ENCODE measurements at places on chromosomes 1 and 21.
A peak's percentile ranks its signal among the peaks of the same experiment; 100 is the strongest.

DNA sequence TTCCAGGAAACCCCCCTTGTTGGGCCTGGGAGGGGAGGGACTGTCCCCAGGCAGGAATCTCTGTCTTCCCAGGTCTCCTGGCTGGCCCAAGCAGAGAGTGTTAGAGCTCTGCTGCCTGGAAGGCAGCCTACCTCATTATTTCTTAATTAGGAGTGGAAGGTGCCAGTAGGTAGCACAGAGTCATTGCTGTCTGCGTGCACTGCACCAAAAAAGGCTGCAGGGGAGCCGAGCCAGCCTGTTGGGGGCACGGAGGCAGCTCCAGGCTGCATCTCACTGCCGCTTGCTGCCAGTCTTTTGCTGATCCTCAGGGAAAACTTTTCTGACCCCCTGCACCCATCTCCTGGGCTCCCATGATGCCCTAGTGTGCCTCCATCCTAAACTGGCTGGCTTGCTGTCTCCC is 58.1 kb downstream of the LRRN2 start:
- H3K4me3 ChIP-seq: no peak overlapping the region
- peaks cover 25% of the 10 kb centered on the region for H3K27me3 ChIP-seq
- H3K27ac ChIP-seq: no peak overlapping the region

- DNase-seq: no peak
- peaks cover 52% of the 10 kb centered on the region for H3K36me3 ChIP-seq
- no peak overlapping the region for H3K27ac ChIP-seq
- H3K4me3 ChIP-seq: no peak overlapping the region
These were observed 7.9 kb downstream of the ACAP3 start for GRCh38 chr1:1299686-1300351.

DNA sequence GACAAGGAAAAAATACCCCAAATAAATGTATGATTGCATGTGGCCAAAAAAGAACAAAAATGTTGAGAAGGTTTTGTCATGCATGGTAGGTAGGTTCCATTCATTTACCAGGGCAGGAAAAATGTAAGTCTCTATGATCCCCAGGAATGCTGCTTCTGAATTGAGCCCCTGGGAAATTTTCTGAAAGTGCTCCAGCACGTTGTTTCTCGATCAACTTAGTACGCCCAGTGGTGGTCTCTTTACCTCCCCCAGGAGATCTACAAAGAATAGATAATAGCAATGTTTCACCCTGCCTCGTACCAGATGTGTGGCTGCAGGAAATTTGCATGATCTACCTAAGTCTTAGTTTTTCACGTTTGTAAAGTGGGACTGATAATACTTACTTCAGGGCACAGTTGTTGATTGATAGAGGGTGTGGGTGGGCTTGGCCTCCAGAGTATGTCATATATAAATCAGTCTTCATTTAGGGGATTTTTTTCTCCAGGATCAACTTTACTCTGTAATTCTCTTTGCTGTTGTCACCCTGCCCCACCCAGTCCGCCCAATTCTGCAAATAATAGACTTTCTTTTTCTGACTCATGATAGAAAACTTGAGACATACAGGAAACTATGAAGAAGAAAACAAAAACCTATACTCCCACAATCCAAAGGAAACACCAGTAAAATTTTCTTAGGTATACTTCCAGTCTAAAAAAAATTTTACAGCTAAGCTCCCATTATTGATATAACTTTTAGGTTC is 462.0 kb upstream of the RUNX1 start:
- peaks cover 4% of the 10 kb centered on the region for H3K4me1 ChIP-seq
- H3K27ac ChIP-seq: no peak overlapping the region
- H3K36me3 ChIP-seq: no peaks in the 10 kb centered on the region
- DNase-seq: no peak
- H3K4me3 ChIP-seq: no peak overlapping the region
- no peaks in the 10 kb centered on the region for H3K27me3 ChIP-seq

- DNase-seq: no peak
- H3K27me3 ChIP-seq: no peaks in the 10 kb centered on the region
- no peaks in the 10 kb centered on the region for H3K36me3 ChIP-seq
- H3K4me1 ChIP-seq: peaks cover 2% of the 10 kb centered on the region
- no peak overlapping the region for H3K27ac ChIP-seq
These were observed 149.2 kb upstream of the TMEM51 start for GRCh38 chr1:15004396-15004795.

- H3K27ac ChIP-seq: no peak overlapping the region
- H3K4me1 ChIP-seq: no peaks in the 10 kb centered on the region
- DNase-seq: no peak
- H3K36me3 ChIP-seq: peaks cover 7% of the 10 kb centered on the region
- H3K27me3 ChIP-seq: no peaks in the 10 kb centered on the region
These were observed 103.9 kb upstream of the EDN2 start for GRCh38 chr1:41588334-41588875.

DNA sequence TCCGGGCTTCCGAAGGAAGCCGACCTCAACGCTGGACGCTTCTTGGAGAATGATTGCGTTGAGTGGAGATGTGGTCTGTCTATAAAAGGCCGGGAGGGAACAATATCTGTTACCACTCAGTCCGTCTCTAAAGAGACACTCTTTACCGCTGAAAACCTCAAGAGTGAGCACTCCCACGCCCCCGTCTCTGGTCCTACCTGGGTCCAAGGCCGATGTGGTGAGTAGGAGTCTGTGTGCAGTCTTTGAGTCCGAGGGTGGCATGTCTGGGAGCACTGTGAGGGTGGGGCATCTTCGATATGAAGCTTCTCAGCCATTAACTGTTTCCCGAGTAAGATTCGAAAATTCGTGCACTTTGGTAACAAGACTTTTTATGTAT is 576 bp downstream of the ZFP69 start:
- H3K27ac ChIP-seq: no peak overlapping the region
- H3K4me3 ChIP-seq: peak overlapping the region; percentile 69
- no peak for DNase-seq
- H3K27me3 ChIP-seq: no peaks in the 10 kb centered on the region

GRCh38 chr21:45713613-45714012 is 70.1 kb downstream of the PCBP3 start:
- H3K4me3 ChIP-seq: no peak overlapping the region
- no peaks in the 10 kb centered on the region for H3K4me1 ChIP-seq
- no peak overlapping the region for H3K27ac ChIP-seq
- DNase-seq: no peak
- H3K27me3 ChIP-seq: no peaks in the 10 kb centered on the region

DNA sequence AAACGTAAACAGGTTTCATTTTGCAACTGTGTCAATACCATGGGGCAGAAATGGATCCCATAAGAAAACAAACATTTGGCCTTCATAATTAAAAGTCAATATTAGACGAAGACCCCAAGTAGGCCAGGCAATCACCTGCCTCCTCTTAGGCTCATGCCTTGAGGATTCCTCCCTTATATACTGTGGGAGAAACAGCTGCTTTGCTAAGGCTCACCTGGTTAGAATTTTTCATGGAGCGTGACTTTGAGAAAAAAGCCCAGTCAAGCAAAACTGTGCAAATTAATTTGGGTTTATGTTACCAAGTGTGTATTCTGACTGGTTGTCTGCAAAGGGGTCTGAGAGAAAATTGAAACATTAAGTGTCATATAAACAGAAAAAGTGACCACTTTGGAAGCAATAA is 605.3 kb upstream of the USP24 start:
- H3K4me3 ChIP-seq: no peak overlapping the region
- H3K36me3 ChIP-seq: no peaks in the 10 kb centered on the region
- H3K27ac ChIP-seq: no peak overlapping the region
- no peak for DNase-seq
- H3K4me1 ChIP-seq: no peaks in the 10 kb centered on the region

GRCh38 chr1:168708698-168709404 is 20.2 kb downstream of the DPT start:
- no peak overlapping the region for H3K4me3 ChIP-seq
- peaks cover 17% of the 10 kb centered on the region for H3K4me1 ChIP-seq
- DNase-seq: no peak
- H3K36me3 ChIP-seq: no peaks in the 10 kb centered on the region
- peak overlapping the region; percentile 66 for H3K27ac ChIP-seq

DNA sequence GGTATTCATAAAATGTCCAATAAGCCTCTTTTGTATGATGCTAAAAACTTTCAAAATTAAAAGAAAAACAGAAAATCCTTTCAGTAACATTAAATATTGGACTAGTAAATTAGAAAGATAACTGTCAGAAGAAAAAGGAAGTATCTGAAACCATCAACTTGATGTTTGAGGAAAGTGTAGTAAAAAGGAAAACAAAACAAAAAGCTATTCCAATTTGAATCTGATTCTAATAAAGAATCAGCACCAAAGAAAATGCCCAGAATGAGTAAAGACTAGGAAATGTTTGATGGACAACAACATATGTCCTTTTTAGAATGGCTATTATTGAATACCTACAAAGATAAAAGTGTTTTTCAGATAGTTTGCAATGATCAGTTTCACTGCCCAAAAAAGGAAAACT is 79.9 kb upstream of the RBM34 start:
- no peak for DNase-seq
- H3K4me1 ChIP-seq: peaks cover under 1% of the 10 kb centered on the region
- no peak overlapping the region for H3K4me3 ChIP-seq
- H3K27me3 ChIP-seq: no peaks in the 10 kb centered on the region
- H3K36me3 ChIP-seq: peaks cover 30% of the 10 kb centered on the region

GRCh38 chr1:184664661-184665060 is 90.0 kb downstream of the EDEM3 start:
- no peak overlapping the region for H3K27ac ChIP-seq
- H3K36me3 ChIP-seq: no peaks in the 10 kb centered on the region
- H3K4me3 ChIP-seq: peak overlapping the region; percentile 46
- no peaks in the 10 kb centered on the region for H3K27me3 ChIP-seq

DNA sequence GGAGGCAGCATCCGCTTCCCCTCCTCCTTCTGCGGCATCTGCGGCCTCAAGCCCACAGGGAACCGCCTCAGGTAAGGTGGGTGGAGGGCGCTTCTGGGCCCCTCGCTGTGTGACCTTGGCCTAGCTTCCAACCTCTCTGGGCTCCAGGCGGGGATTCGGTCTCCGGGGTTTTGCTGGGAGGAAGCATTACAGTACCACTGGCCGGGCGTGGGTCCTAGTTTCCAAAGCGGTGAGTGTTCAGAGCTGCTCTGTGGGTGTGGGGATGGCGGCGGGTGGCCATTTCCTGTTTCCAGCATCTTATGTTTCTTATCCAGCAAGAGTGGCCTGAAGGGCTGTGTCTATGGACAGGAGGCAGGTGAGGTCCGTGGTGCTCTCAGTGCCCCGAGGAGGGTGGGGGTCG is 11.6 kb downstream of the FAAH start:
- H3K27ac ChIP-seq: no peak overlapping the region
- no peaks in the 10 kb centered on the region for H3K27me3 ChIP-seq
- H3K36me3 ChIP-seq: peaks cover 14% of the 10 kb centered on the region
- no peak for DNase-seq

DNA sequence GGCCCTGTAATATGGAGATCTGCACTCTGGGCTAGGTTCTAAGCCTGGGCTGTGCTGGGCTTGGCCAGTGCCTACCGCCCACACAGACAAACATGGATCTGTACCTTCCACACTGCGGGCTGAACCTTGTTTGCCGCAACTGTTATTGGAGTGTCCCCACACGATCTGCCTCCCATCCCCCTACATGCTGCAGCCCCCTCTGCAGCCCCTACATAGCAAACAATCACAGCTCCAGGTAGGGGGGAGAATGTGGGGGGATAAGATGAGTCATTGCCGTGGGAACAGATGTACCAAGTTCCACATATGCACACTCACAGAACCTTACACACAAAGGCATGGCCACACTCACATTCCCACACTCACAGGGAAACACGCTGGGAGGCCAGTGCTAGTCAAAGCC is 2.1 kb upstream of the HCRTR1 start:
- H3K27ac ChIP-seq: no peak overlapping the region
- no peak overlapping the region for H3K4me3 ChIP-seq
- peaks cover 33% of the 10 kb centered on the region for H3K27me3 ChIP-seq
- H3K4me1 ChIP-seq: peaks cover 13% of the 10 kb centered on the region

- H3K4me3 ChIP-seq: no peak overlapping the region
- H3K4me1 ChIP-seq: no peaks in the 10 kb centered on the region
- H3K36me3 ChIP-seq: no peaks in the 10 kb centered on the region
- peaks cover 5% of the 10 kb centered on the region for H3K27me3 ChIP-seq
- DNase-seq: no peak
- H3K27ac ChIP-seq: no peak overlapping the region
These were observed 102.6 kb downstream of the PDE9A start for GRCh38 chr21:42755766-42756579.

DNA sequence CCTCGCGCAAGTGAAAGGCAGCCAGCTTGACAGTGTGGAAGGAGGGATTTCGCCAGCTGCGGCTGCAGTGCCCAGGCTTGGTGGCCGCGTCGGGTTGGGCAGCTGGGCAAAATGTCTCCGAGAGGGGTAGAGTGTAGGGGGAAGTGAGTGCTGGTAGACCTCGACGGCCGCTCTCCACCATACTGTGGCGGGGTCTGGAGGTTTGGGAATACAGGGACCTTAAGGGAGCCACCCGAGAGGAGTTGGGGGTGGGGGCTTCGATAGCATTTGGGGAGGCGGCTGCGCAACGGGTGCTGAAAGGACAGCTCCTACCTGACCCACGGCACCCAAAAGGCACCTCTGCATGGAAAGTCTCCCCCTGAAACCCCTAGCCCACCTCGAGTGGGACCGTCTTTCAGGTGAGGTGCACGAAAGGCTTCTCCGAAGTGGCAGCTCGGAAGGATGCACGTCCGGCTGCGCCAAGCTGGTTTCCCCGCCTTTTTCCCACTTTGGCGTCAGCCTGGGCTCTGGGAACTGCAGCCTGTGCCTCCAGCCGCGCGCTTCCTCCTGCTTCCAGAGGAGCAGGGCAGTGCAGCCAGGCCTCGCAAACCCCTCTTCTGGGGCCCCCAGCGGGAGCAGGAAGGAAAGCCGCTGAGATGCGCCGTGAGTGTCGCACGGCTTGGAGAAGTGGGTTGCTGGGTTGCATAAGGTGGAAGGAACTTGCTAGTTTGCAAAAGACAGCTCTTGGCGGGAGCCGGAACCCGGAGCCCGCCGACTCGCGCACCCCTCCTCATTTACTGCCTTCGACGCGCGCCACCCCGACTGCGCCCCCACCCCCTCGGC is 531 bp upstream of the HMGN2 start:
- peaks cover 56% of the 10 kb centered on the region for H3K4me1 ChIP-seq
- peak; percentile 83 for DNase-seq
- H3K27me3 ChIP-seq: no peaks in the 10 kb centered on the region
- peak overlapping the region; percentile 99 for H3K27ac ChIP-seq

DNA sequence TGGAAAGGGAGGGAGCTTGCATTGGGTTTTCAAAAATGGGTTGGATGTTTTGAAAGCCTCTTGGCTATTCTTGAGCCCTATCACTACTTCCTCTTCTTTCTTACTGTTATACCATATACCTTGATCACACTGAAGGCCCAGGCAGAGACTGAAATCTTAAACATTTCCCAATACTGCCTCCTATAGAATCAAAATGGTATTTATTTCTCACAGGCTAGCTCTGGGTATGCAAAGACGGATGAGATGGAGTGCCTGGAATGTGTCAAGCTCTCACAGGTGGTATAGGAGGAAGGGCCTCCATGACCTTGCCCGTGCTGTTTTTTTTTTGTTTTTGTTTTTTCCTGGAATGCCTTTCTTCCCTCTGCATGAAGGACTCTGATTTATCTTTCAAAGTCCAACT is 268.4 kb upstream of the USP24 start:
- H3K27me3 ChIP-seq: no peaks in the 10 kb centered on the region
- no peak for DNase-seq
- no peak overlapping the region for H3K27ac ChIP-seq
- H3K4me3 ChIP-seq: no peak overlapping the region

GRCh38 chr21:32141318-32141633 is 137.6 kb downstream of the MIS18A start:
- H3K36me3 ChIP-seq: no peaks in the 10 kb centered on the region
- no peak overlapping the region for H3K4me3 ChIP-seq
- H3K27ac ChIP-seq: peak overlapping the region; percentile 71
- peaks cover 38% of the 10 kb centered on the region for H3K4me1 ChIP-seq

GRCh38 chr1:239308701-239309333 is 77.6 kb upstream of the CHRM3 start:
- no peak overlapping the region for H3K27ac ChIP-seq
- H3K4me3 ChIP-seq: no peak overlapping the region

Data from suprapubic skin (tissue), 4 donors.